ENCODE measurements at places on chromosomes 12 and 14.

- DNase-seq: no peak
Observed at GRCh38 chr14:50340963-50341362, 28.8 kb downstream of the DMAC2L start.

DNA sequence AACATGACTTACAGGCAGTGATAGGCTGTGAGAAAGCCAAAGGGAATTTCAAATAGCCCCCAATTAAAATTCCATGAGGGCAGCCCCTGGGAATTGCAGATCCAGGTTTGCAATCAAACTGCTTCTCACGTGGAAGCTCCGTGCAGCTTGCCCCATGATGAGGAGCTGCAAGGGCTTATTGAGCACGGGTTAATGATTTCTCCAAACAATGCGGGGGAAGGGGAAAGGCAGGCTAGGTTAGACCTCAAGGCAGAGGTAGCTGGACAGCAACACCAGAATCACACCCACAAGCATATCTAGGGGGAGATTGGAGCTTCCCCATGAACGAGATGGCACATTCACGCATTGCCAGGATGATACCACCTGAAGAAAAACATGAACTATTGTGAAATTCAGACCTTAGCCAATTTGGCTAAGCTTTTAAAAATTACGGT lies 5.0 kb upstream of the DUSP6 start:
- no peak for DNase-seq

GRCh38 chr12:86772696-86773095 lies 516.5 kb upstream of the MGAT4C start:
- DNase-seq: no peak

DNA sequence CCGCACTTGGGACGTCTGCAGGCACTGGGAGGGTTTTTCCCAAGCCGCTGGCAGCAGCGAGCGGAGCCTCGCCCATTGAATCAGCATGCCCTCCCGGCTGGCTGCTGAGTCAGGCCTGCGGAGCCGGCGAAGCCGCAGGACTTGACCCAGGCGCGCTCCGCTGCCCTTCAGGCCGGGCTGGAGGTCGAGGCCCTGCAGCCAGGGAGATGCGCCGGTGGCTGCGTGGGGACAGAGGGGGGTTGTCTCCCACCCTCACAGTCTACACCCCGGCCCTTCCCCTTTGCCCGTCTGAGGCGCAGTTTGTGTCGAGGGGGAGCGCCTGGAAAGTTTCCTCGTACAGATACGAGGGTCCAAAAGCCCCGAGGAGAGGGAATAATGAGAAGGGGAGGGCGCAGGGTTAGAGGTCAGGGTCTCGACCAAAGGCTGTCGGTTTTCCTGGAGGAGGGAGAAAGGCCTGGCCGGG lies 759 bp upstream of the KLC1 start:
- DNase-seq: no peak

GRCh38 chr14:36751920-36752319 lies 90.3 kb downstream of the PAX9 start:
- no peak for DNase-seq

GRCh38 chr12:82714427-82714826 lies 27.7 kb downstream of the TMTC2 start:
- no peak for DNase-seq

GRCh38 chr14:90381999-90382451 lies 14.8 kb upstream of the CALM1 start:
- DNase-seq: no peak

- no peak for DNase-seq
Observed at GRCh38 chr12:88633312-88633711, 53.0 kb upstream of the KITLG start.

DNA sequence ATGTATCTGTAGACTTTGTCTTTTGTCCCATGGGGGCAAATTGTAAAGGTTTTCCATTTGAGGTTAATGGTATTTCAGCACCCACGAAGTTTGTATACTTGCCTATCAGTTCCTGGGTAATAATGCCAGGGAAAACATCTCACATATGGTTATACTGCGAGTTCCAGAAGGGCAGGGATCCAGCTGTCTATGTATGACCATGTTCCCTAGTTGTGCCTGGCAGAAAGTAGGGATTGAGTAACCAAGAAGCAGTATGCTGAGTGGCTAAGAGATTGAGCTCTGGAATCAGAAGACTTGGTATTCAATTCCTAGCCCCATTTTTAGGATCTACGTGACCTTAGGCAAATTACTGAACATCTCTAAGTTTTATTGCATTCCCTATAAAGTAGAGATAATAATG lies 173.2 kb upstream of the PWP1 start:
- no peak for DNase-seq

GRCh38 chr14:37078131-37078530 lies 94.3 kb downstream of the SLC25A21 start:
- no peak for DNase-seq

DNA sequence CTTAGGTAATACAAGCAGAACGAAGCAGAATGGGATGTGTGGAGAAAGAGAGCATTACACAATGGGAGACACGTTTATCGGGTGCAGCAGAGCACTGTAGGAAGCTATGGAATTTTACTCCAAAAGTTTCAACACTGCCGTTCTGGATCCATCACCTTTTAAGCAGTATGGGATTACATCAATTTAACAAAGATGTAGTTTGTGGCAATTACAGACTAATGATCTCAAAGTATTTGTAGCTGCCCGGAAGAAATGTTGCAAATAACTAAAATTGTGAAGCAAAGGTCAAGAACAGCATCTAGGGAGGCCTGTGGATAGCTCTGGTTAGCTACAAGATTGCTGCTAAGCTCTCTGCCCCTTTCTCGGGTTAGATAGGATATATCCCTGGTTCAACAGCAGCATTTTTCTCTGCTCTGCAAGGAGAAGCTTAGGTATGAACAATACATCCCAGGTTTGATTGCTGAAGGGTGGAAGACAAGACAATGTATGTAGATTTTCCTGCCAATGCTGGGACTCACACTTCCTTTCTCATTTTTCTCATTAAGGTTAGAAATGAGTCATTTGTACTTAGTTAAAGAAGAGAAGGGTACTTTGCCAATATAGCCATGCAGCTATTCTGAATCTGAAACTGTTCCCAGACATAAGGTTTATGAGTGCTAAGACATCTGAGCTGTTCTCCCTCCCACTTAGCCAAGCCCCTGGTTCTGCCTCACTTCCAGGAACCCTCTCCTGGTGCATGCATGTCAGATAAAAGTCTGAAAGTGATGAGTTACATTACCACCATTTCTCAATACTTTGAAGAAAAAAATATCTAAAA lies 75.0 kb upstream of the HIF1A start:
- DNase-seq: no peak

GRCh38 chr14:64249363-64249762 lies 44.8 kb downstream of the ESR2 start:
- DNase-seq: no peak

- no peak for DNase-seq
Observed at GRCh38 chr12:19836056-19836455, 396.8 kb downstream of the AEBP2 start.

- no peak for DNase-seq
Observed at GRCh38 chr14:48670939-48671338, 915.2 kb downstream of the RPS29 start.

- no peak for DNase-seq
Observed at GRCh38 chr12:42683933-42684801, 94.6 kb upstream of the PRICKLE1 start.

GRCh38 chr12:2467447-2468195 lies 327.1 kb upstream of the FKBP4 start:
- DNase-seq: no peak

DNA sequence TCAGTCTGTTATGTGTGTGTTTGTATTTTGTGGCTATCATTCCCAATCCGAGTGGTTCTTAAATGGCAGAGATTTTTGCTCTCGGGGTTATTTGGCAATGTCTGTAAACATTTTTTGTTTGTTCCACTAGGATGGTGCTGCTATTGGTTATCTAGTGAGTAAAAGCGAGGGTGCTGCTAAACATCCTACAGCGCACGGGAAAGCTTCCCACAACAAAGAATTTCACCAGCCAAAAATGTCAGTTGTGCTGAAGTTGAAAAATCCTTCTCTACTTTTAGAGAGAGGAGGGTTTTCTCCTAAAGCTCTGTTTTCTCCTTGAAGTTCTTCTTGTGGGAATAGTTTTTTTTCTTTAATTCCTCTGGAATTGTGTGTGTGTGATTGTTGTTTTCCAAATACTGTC lies 2.4 kb downstream of the EXD2 start:
- DNase-seq: no peak

GRCh38 chr12:120847814-120848213 lies 56.3 kb downstream of the SPPL3 start:
- no peak for DNase-seq

- DNase-seq: no peak
Observed at GRCh38 chr14:35897616-35898111, 71.5 kb downstream of the BRMS1L start.

DNA sequence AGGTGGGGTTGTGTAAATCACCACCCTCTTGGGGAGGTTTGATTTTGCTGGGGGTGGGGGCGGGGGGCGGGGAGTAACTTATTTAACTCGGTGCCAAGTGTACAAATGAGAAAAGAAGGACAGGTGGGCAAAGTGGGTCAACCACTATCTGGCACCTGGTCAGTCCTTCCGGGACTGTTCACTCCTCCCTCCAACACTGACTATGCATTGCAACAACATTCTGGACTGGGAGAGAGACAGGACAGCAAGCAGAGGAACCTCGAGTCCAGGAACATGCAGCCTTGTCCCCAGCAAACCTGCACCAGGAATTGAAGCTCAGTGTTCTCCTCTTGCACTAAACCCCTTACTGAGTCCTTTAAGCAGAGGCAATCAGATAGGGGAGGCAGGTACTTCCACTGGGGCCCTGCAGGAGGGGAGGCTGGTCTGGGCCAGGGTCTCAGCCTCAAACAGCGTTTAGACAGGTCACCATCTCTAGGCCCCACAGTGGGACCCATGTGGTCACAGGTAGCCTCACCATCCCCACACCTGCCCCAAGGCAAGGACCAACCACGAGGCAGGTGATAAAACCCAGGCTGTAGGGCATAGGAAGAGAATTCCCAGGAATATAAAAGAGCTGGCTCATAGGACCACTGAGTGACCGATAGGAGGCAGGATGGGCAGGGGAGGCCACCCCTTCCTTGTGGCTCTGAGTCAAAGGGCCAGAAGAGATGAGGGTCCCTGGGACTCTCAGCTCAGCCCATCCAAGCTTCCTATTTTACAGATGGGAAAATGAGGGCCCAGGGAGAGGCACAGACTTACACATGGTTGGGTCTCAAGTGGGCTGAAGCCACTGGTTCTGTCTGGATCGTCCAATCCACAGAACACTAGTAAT lies 9.8 kb downstream of the CCDC85C start:
- DNase-seq: no peak

GRCh38 chr12:17097674-17098073 lies 491.7 kb upstream of the LMO3 start:
- peak; percentile 2 for DNase-seq

DNA sequence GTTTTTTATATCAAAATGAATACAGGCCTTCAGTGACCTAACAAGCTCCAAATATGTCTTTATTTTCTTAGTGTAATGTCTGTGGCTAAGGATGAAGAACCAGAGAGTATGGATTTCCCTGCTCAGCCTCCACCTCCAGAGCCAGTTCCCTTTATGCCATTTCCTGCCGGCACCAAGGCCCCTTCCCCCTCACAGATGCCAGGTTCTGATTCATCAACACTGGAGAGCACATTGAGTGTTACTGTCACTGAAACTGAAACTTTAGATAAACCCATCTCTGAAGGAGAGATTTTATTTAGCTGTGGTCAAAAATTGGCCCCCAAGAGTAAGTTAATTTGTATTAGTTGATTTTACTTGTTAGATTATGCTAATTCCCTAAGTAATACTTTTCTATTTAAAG lies 61.0 kb downstream of the KIAA0586 start:
- DNase-seq: no peak

GRCh38 chr12:109524466-109525278 lies 47.2 kb downstream of the UBE3B start:
- no peak for DNase-seq

GRCh38 chr12:119996417-119996816 lies 7.4 kb downstream of the BICDL1 start:
- no peak for DNase-seq

GRCh38 chr12:203074-203461 lies 10.9 kb downstream of the SLC6A12 start:
- DNase-seq: no peak

- DNase-seq: no peak
Observed at GRCh38 chr12:116959198-116959460, 48.4 kb downstream of the FBXW8 start.

GRCh38 chr14:30204431-30204980 lies 276.9 kb upstream of the PRKD1 start:
- no peak for DNase-seq

DNA sequence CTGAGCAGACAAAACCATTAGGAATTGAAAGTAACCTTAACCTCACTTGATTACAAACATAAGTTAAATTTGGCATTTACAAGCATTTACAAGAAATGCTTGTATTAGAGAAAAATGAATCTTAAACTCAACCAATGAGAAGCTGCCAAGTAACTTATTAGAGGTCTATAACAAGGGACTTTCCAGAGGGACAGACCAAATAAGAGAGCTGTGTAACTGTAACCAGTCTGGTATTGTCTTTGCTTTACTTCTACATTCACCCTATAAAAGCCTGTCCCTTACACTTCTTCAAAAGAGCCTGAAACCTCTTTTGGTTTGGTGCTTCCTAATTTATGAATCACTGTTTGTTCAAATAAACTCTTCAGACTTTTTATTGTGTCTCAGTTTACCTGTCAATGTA lies 450.0 kb upstream of the FAR2 start:
- no peak for DNase-seq

DNA sequence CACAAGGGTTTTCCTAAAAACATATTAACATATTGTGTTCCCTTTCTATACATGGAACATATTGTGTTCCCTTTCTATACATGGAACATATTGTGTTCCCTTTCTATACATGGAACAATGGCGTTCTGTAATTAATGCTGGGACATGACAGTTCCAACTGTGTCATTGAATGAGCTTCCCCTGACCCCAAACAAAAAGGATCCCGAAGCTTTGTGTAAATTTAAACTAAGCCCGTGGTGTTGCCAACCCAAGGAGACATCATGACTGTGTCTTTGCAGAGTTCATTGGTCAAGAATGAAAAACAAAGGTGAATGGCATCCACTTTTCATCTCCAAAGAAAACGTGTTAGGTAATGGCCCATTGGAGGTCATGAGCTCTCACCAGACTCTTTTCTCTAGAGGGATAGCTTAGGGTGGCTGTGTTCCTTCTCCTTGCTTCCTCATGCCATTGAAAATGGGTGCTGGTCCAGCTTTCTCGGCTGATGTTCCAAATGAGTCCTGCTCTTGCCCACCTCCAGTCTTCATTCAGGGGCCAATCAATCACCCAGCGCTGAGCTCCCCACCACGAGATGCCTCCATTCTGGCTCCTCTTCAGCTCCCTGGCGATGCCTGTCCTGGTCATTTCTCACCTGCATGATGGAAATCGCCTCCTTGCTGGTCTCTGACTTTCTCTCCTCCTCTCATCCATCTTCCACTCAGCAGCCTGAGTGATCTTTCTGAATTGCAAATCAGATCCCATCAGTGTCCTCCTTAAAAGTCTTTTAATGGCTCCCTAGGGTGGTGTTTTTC lies 156.1 kb downstream of the VRK1 start:
- DNase-seq: no peak

- DNase-seq: no peak
Observed at GRCh38 chr12:47980197-47980596, 16.8 kb downstream of the TMEM106C start.
